ENCODE measurements at places on chromosomes 5 and 9.
A peak's percentile ranks its signal among the peaks of the same experiment; 100 is the strongest.

DNA sequence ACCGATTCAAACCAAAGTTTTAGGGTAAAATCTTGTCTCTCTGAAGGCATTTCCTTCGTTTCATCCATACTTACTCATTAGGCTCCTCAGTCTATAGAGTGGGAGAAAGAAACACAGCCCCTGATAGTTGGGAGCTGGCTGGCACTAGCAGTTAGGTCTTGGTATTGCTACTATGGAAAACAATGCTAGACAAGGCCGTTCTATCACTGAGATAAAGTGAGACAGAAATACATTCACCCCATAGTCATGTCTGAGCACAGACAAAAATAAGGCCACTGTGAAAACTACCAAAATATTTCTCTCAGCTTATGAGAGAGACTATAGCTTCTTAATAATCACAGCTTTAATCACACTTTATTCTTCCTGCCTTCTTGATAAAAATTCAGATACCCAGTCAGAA is 28.7 kb upstream of the KCNV2 start:
- no peak overlapping the region for H3K4me3 ChIP-seq
- no peak overlapping the region for H3K27ac ChIP-seq
- no peaks in the 10 kb centered on the region for H3K36me3 ChIP-seq
- H3K4me1 ChIP-seq: no peaks in the 10 kb centered on the region
- no peak for DNase-seq

DNA sequence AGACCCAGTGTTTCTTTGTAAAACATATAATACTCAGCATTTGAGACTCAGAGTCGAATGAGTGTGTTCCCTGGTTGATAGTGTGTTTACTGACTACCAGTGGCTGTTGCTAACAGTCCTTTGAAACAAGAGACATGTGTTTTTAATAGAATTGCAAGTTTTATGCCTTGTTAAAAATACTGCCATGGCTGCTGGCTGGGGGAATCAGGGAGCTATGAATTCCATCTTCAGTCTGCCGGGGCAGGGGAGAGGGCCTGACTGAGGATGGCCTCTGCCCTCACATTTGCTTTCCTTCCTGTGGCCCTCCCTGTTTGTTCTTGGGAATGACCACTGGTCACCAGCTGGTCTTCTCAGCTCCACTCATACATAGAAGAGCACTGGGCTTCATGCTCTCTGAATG is 63.8 kb downstream of the PDZD2 start:
- no peaks in the 10 kb centered on the region for H3K4me1 ChIP-seq
- H3K27ac ChIP-seq: no peak overlapping the region
- no peaks in the 10 kb centered on the region for H3K27me3 ChIP-seq
- no peaks in the 10 kb centered on the region for H3K36me3 ChIP-seq
- no peak overlapping the region for H3K4me3 ChIP-seq

GRCh38 chr9:89576404-89576839 is 28.4 kb upstream of the GADD45G start:
- H3K36me3 ChIP-seq: no peaks in the 10 kb centered on the region
- no peaks in the 10 kb centered on the region for H3K4me1 ChIP-seq
- no peak overlapping the region for H3K27ac ChIP-seq
- H3K4me3 ChIP-seq: no peak overlapping the region
- no peak for DNase-seq
- peaks cover 5% of the 10 kb centered on the region for H3K27me3 ChIP-seq

DNA sequence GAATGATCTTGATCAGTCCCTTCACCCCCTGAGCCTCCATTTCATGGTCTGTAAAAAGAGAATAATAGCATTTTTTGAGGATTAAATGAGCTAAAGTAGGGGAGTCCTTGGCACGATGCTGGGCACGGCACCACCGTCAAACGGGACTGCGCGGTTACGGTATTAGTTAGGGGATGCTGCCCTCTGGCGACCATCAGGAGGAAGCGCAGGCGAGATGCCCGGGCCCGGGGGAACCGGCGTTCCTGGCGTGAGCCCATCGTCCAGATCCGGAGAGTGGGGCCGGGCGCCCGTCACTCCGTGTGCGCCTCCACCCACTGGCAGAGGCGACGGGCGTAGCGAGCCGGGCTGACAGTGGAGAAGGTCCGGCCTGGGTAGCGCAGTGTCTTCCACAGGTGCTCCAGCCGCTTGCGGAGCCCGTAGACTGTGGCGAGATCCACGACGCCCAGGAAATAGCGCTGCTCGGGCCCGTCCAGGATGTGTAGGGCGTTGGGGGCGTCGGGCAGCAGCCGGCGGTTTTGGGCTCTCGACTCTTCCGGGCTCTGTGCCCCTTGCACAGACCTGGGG is 4.8 kb upstream of the ST6GALNAC4 start:
- H3K4me1 ChIP-seq: peaks cover 20% of the 10 kb centered on the region
- H3K27ac ChIP-seq: no peak overlapping the region
- no peaks in the 10 kb centered on the region for H3K36me3 ChIP-seq
- peaks cover 10% of the 10 kb centered on the region for H3K27me3 ChIP-seq
- DNase-seq: peak; percentile 82

DNA sequence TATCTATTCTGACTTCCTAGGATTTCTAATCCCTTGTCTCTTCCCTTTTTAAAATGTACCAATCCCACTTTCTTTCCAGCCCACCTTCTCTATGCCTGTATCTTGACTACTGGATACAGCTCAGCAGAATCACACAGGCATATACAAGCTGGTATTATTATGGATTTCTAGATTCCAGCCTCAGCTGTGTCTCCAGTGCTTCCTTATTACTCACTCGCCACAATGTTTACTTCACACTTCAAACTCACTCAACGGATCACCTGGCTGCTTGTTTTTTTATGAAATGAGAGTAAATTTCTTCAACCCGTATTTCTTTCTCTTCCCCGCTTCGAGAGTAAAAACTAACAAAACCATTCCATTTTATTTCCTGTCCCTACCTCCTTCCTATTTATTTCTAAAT is 38.8 kb downstream of the CWC27 start:
- no peaks in the 10 kb centered on the region for H3K36me3 ChIP-seq
- no peaks in the 10 kb centered on the region for H3K27me3 ChIP-seq
- no peaks in the 10 kb centered on the region for H3K4me1 ChIP-seq
- no peak overlapping the region for H3K27ac ChIP-seq
- no peak overlapping the region for H3K4me3 ChIP-seq

GRCh38 chr5:136754216-136754615 is 388.9 kb upstream of the TRPC7 start:
- no peaks in the 10 kb centered on the region for H3K4me1 ChIP-seq
- no peaks in the 10 kb centered on the region for H3K27me3 ChIP-seq
- no peak overlapping the region for H3K27ac ChIP-seq
- no peak for DNase-seq
- no peaks in the 10 kb centered on the region for H3K36me3 ChIP-seq

GRCh38 chr5:40401284-40402006 is 278.3 kb upstream of the PTGER4 start:
- DNase-seq: no peak
- no peak overlapping the region for H3K4me3 ChIP-seq
- H3K27ac ChIP-seq: no peak overlapping the region
- H3K36me3 ChIP-seq: no peaks in the 10 kb centered on the region
- no peaks in the 10 kb centered on the region for H3K27me3 ChIP-seq
- H3K4me1 ChIP-seq: no peaks in the 10 kb centered on the region

DNA sequence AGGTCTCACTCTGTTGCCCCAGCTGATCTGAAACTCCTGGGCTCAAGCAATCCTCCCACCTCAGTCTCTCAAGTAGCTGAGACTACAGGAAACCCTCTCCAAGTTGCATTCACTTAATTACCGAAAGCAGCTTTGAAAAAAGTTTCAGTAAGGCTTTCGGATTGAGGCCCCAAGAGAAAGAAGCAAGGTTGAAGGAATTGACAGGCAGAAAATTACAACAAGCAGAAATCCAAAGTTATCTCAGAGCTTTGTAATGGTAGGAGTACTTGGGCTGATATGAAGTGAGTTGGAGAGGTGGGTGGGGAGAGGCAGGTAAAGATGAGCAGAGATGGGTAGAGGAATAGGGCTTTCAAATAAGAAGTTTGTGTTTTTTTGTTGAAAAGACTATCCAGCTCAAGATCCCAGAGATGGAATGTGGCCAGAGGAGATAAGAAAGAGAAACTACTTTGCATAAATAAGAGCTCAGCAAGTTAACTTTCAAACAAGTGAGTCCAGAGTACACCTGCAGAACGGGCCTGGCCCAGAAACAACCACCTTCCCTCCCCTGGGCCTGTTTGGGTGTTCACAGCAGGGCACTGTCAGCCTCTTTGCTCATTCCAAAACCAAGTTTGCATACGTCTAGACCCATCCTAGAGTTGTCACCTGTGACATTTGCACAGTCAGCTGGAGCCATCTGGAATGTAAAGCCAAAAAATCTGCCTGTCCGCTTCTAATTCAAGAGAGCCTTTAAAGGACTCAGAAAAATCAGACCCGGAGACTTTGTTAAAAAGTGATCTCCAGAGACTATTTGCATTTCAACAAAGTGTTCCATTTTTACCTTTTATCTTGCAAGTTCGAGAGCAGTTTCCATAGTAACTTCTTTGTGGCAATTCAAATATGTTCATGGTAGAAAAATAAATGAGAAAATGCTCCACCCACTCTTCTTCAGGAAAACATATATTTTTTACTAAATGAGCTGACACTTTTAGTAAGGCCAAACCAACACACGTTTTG is 2.2 kb upstream of the CLINT1 start:
- H3K4me3 ChIP-seq: no peak overlapping the region
- no peaks in the 10 kb centered on the region for H3K36me3 ChIP-seq
- no peak overlapping the region for H3K27ac ChIP-seq
- peak; percentile 78 for DNase-seq
- no peaks in the 10 kb centered on the region for H3K27me3 ChIP-seq

DNA sequence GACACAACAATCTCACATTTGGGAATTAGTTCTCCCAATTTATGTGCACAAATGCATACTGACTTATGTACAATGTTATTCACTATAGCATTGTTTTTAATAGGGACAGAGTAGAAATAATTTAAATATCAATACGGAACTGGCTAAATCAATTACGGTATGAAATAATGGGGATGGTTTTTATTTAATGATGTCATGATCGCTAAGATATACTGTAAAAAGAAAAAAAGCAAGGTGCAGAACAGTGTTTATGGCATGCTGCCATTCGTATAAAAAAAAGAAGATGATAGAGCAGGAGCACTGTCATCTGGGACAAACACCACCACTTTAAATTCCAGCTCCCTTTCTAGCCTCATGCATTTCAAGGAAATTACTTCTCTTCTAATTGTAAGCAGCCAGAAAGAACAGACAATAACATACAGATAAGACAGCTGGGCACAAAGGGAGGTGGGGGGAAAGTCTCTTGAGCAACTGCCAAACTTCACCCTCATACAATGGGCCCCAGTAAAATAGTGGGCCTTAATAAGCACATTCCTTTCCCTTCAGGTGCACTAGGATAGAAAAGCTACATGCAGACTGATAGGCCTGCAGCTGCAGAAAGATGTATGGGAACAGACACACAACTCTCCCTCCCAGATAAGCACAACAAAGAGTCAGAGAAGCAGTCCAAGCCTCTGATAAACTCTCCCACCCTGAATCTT is 8.4 kb downstream of the SREK1IP1 start:
- no peak overlapping the region for H3K27ac ChIP-seq
- no peak overlapping the region for H3K4me3 ChIP-seq
- H3K4me1 ChIP-seq: no peaks in the 10 kb centered on the region
- no peaks in the 10 kb centered on the region for H3K36me3 ChIP-seq
- no peaks in the 10 kb centered on the region for H3K27me3 ChIP-seq
- DNase-seq: no peak

DNA sequence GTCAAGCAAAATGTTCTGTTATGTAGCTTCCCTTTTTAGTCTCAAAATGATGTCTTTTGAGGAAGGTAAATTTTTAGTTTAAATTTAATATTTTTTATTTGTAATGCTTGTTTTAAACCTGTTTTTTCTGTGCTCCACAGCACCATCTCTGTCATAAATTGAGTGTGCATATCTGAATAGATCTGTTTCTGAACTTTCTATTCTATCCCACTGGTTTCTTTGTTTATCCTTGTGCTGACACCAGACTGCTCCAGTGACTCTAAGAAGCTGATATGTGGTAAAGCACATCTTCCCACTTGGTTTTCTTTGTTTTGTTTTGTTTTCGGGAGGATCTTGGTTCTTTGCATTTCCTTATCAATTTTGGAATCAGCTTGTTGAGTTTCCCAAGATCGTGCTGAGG is 7.1 kb upstream of the RNF145 start:
- H3K4me1 ChIP-seq: no peaks in the 10 kb centered on the region
- no peak overlapping the region for H3K4me3 ChIP-seq
- no peaks in the 10 kb centered on the region for H3K27me3 ChIP-seq
- no peak overlapping the region for H3K27ac ChIP-seq
- H3K36me3 ChIP-seq: no peaks in the 10 kb centered on the region
- DNase-seq: no peak

- DNase-seq: no peak
- H3K4me3 ChIP-seq: no peak overlapping the region
- H3K4me1 ChIP-seq: no peaks in the 10 kb centered on the region
- no peak overlapping the region for H3K27ac ChIP-seq
These were observed 46.3 kb downstream of the NNT start for GRCh38 chr5:43649256-43649655.

GRCh38 chr5:103260951-103261350 is 2.4 kb downstream of the MACIR start:
- peaks cover 11% of the 10 kb centered on the region for H3K4me1 ChIP-seq
- H3K36me3 ChIP-seq: no peaks in the 10 kb centered on the region
- H3K27ac ChIP-seq: no peak overlapping the region
- DNase-seq: no peak
- H3K27me3 ChIP-seq: no peaks in the 10 kb centered on the region

- DNase-seq: no peak
- no peaks in the 10 kb centered on the region for H3K27me3 ChIP-seq
- H3K4me1 ChIP-seq: no peaks in the 10 kb centered on the region
These were observed 90.5 kb upstream of the TNC start for GRCh38 chr9:115208501-115208900.

DNA sequence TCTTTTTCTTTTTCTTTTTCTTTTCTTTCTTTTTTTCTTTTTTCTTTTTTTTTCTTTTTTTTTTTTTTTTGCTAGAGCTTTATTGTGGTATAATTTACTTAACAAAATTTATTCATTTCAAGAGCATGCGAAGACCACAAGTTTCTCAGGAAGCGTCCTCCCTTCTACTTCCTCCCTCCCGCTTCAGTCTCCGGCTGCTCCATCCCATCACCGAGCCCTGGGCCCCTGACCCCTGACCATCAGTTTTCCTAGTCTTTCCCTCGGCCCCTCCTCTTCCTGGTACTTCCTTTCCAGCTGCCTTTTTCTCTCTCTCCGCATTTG is 34.7 kb downstream of the C9orf152 start:
- no peaks in the 10 kb centered on the region for H3K4me1 ChIP-seq
- H3K27me3 ChIP-seq: no peaks in the 10 kb centered on the region
- H3K27ac ChIP-seq: no peak overlapping the region
- no peak overlapping the region for H3K4me3 ChIP-seq
- no peaks in the 10 kb centered on the region for H3K36me3 ChIP-seq

DNA sequence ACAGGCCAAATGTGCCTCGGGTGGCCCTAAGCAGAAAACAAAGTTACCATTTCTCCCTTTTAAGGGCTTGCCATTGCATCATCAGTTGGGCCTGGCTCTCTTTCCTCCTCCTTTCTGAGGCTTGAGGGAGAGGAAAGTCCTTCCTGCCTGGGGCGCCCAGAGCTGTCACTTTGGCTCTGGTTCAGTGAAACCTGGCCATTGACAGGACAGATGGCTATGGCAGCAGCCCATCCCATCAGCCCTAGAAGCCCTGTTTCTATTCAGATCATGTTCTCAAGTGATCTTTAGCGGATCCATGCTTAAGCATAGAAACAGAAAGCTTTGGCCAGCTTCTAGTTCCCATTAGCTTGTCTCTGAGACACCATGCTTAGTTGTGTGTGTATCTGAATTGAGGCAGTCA is 293.4 kb downstream of the YTHDC2 start:
- H3K4me1 ChIP-seq: no peaks in the 10 kb centered on the region
- no peak overlapping the region for H3K27ac ChIP-seq
- H3K27me3 ChIP-seq: no peaks in the 10 kb centered on the region
- H3K36me3 ChIP-seq: no peaks in the 10 kb centered on the region

All from colonic mucosa (tissue), 4 donors.